Head of caudate nucleus (tissue), 42 donors: ENCODE measurements at places on chromosomes 13 and 19.

DNA sequence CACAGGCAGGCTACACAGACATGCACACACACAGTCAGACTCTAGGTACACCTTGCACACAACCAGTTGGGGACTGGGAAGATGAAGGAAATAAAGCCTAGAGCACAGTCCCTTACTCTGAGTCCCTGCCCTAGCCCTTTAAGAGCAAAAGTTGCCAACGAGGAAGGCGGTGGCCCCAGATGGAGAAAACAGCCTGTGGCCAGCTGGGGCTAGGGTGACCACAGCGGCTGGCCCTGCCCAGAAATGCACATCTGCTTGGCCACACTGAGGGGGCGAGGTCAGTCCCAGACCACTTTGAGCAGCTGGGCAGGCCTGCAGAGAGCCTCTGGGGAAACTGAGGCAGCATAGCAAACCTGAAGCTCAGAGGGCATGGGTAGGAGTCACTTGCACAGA lies 52.3 kb downstream of the PTPRS start:
- DNase-seq: peak; percentile 30

DNA sequence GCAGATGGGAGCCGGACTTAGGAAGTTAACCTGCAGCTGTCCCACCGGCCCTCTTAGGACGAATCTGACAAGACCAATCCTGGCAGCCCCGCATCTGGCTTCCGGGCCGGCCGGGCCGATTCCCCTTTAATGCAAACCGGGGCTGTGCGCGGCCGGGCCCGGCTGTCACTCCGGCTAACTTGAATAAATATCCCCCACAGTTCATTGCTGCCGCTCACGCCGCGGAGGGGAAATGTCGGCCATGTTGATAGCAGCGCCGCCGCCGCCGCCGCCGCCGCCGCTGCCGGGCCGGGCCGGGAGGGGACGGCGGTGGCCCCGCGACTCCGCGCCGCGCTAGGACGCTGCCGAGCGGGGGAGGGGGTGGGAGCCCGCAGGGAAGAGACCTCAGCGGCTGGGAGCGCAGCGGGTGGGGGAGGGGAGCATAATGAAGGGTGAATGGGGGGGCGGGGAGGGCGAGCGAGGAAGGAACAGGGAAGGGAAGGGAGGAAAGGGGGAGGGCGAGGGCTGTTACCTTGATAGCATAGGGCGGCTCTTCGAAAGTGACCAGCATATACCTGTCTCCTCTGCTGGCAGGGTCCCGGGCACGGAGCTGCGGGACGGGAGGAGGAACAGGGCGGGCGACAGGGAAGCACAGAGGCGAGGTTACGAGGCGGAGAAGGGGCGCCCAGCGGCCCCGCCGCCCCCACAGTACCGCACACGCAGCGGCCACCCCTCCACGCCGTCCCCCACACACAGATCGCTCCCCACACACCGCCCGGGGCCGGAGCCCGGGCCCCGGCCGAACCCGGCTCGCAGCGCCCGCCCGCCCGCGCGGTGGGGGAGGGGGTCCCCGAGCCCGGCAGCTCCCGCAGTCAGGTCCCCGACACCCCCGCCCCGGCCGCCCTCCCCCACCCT lies 1.1 kb downstream of the INTS6 start:
- peak; percentile 76 for DNase-seq

DNA sequence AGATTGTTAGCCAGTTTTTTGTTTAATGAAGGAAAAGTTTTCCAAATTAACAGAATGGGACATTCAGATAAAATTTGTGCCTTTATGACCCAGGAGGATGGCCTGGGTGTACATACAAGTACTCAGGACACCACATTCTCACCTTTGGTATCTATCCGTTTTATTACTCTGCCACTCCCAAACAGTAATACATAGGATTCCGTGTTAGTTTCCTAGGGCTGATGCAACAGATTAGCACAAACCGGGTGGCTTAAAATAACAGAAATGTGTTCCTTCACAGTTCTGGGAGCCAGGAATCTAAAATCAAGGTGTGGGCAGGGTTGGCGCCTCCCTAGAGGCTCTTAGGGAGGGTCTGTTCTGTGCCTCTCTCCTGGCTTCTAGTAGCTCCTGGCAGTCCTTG lies 129.9 kb downstream of the GGACT start:
- no peak for DNase-seq

DNA sequence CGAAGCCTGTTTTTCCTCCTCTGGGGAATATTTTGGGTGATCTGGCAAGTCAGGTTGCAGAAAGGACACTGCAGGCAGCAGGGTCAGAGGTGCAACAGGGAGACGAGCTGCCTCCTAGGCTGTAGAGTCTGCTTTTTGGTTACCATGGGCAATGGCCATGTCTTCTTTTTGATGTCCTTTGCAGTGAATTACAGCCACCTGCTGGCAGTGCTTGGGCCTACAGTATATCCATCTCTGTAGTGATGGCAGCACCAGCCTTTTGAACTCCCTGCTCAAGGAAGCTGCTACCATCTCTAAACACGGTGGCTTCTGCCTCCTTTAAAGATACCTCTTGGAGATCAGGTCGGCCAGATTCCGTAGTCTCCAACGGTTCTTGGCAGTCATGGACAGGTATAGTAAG lies 73.9 kb downstream of the WTIP start:
- DNase-seq: no peak

DNA sequence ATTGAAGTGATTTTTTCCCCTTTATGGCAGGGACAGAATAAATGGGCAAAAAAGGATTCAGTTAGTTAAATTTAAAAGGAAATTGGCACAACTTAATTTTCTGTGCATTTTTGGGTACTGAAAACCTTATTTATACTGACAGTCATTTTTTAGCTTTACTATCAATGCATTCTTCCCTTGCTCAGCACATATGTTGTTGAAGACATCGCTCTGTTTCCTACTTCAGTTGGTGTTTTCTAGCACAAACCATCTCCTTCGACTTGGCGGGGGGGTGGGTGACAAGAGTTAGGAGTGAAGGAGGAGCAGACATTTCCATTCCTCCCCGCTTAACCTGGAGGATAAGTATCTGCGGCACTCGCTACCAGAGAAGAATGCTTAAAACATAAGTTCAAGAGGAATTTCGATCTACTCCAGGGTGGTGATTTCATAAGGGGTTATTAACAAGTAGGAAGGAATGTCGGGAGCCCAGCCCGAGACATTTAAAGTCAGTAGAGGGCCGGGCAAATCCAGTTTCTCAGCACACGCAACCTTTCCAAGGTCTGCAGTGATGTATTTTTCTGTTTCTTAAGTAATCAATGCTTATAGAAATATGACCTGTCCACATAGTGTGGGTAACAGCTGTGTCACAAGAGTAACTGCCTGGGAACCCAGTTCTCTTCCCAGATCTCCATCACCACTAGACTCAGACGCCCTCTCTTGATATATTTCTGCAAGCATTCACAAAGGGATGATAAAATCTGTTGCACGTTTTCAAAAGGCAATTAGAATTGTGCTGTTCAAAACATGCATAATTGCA lies 525.8 kb downstream of the MYO16 start:
- no peak for DNase-seq

DNA sequence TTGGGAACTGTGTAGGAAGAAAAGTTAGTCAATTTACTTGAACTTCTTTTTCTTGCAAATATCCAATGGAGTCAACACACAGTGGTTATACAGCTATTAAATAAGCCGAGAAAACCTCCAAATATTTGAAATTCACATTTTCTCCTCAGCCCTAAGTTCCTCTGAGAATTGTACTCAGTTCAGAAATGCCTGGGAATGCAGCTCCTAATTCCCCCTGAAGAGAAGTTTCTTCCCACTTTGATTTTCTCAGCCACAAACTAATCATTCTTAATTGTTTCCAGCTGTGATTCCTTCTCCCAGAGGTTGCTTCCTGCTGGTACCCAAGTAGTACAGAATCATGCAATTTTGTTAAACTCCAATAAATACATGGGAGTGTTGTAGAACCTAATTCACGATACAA lies 246.1 kb upstream of the MIR17HG start:
- DNase-seq: no peak

DNA sequence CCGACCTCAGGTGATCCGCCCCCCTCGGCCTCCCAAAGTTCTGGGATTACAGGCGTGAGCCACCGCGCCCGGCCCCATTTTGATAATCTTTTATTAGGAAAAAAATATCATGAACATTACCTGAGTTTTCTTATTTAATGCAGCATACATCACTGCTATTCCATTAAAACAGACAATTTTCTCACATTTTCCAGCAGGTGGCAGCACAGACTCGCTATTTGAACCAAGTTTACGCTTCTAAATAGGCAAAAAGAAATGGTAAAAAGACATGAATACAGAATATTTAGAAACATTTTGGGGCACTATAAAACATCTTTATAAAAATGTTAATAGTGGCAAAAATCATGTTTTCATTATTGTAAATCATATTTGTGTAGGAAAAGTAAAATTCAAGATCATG lies 903.1 kb downstream of the SLITRK6 start:
- DNase-seq: peak; percentile 61

- no peak for DNase-seq
Observed at GRCh38 chr13:113539822-113540221, 44.7 kb upstream of the TFDP1 start.

GRCh38 chr13:111115061-111115964 lies at the start of gene ARHGEF7:
Gene ARHGEF7, plus strand, starts transcription at chr13:111115310. Its CDS starts 217 bp downstream, at chr13:111115527.
- DNase-seq: peak; percentile 15

DNA sequence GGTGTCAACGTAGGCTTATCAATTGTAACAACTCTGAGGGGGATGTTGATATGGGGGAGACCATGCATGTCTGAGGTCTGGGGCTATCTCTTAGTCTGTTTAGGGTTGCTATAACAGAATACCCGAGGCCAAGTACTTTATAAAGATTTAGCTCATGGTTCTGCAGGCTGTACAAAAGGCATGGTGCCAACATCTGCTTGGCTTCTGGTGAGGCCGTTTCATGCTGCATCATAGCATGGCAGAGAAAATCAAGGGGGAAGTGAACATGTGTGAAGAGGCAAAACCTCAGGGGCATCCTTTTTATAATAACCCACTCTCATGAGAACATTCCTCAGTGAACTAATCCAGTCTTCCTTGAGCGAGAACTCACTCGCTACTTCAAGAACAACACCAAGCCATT lies 353.8 kb downstream of the ENOX1 start:
- DNase-seq: no peak

DNA sequence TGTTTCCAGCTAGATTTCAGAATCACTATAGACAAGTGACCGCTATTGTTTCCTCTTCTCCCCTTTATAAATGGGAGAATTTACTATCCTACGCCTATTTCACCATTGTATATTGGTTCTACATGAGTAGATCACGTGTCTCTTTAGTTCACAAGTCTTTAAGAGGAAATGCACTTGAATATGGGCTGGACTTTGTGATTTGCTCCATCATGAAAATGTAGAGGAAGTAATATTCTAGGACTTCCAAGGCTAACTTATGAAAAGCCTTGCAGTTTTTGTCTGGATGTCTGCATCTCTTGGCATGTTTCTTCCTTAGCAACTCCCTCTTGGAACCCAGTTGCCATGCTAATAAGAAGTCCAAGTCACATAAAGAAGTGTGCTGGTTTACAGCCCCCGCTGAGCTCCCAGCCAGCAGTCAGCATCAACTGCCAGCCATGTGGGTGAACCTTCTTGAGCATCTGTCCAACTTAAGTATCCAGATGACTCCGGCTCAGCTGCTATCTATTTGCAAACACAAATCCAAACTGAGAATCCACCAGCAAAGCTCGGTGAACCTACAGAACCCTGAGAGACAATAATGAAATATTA lies 4.8 kb upstream of the FBXL3 start:
- DNase-seq: no peak

- DNase-seq: no peak
Observed at GRCh38 chr13:112911285-112911701, 57.7 kb upstream of the MCF2L start.

GRCh38 chr19:9941671-9942070 lies 5.4 kb upstream of the OLFM2 start:
- DNase-seq: no peak

- DNase-seq: no peak
Observed at GRCh38 chr13:114325729-114326128, 11.4 kb downstream of the CHAMP1 start.

GRCh38 chr19:35740108-35740422 lies 2.2 kb downstream of the IGFLR1 start:
- no peak for DNase-seq

GRCh38 chr13:30862707-30863106 lies 43.4 kb upstream of the MEDAG start:
- peak; percentile 44 for DNase-seq

DNA sequence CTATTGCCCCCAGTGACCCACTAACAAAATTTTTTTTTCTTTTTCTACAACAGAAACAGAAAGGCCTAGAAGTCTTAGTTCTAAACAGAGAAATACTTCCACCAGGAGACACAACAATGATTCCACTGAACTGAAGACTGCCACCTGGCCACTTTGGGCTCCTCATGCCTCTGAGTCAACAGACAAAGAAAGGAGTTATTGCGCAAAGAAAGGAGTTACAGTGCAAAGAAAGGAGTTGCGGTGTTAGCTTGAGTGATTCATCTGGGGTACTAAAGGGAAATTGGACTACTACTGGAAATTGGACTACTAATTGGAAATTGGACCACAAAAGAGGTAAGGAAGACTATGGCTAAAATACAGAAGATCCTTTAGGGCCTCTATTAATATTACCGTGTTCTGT lies 116.6 kb downstream of the PCDH17 start:
- DNase-seq: no peak

DNA sequence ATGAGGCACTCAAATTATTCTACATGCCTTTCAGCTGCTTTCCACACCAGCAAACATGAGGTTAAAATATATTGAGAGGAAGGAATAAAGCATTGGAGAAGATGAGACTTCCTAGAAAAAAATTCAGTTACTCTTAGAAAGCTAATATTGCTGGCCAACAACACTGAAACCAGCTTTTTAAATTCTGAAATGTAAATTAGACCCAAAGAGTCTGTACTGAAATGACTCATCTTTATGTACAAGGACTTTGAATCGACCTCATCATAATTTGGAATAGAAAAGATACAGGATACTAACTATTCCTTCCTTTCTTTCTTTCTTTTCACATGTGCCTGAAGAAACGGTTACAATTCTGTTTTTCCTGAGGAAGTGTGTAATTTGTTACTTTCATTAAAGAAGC lies 6.5 kb upstream of the HSPH1 start:
- DNase-seq: no peak

DNA sequence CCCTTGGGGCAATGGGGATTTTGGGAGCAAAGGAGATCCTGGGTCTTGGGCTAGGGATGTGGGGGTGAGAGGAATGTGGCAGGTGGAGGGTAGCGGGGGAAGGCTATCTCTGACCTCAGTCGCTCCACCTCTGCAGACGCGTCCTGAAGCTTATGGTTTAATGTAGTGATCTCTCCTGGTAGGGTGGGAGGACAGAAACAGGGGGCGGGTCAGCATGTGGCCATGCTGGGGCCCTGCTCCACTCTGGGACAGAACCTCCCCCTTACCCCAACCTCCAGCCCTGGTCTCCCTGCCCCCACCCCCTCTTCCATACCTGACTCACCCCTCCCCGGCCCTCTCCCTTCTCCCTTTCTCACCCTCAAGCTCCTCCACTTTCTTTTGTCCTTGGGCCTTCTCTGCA lies 1.4 kb downstream of the BST2 start:
- no peak for DNase-seq
